ENCODE measurements at places on chromosomes 5 and 9.

- DNase-seq: no peak
These were observed 452.8 kb downstream of the NFIB start for GRCh38 chr9:13860946-13861640.

GRCh38 chr5:72314571-72315172, 5.4 kb downstream of the MRPS27 start:
- DNase-seq: no peak

GRCh38 chr9:131277910-131278701, 1.8 kb upstream of the FAM78A start:
- peak; percentile 89 for DNase-seq

DNA sequence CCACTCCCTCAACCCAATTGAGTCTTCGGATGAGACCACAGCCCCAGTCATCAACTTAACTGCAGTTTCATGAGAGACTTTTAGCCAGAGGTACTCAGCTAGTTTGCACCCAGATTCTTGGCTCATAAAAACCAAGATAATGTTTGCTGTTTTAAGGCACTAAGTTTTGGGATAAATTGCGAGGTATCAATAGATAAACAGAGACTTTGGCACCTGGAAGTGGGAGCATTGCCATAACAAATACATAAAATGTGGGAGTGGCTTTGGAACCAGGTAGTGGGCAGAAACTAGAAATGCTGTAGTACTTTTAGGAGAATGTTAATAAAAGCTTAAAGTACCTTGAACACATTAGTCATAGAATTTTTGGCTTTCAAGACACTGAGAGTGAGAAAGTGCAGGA, 439.8 kb downstream of the SH3GL2 start:
- no peak for DNase-seq

- DNase-seq: no peak
These were observed 7.7 kb upstream of the NOTCH1 start for GRCh38 chr9:136553581-136553980.

GRCh38 chr9:18768951-18769622, 263.9 kb downstream of the SAXO1 start:
- no peak for DNase-seq

DNA sequence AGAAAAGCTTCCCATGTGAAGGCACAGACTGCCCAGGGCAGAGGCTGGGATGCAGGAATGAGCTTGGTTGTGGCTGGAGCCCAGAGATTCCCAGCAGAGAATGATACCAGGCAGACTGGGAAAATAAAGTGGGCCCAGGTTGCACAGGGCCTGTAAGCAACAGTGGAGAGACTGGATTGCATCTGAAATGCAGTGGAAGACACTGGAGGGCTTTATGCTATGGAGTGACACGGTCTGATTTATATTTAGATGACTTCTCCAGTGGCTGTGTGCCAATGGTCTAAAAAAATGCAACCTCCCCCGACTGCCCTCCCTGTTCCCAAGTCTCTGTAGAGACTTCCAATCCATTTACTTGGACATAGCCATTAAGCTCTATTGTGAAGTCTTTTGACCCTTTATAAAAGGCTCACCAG, 951.1 kb upstream of the DMAC1 start:
- peak; percentile 49 for DNase-seq

- no peak for DNase-seq
These were observed 134.7 kb downstream of the SEMA5A start for GRCh38 chr5:9411142-9411541.

GRCh38 chr9:101165131-101165530, 136.6 kb downstream of the PLPPR1 start:
- DNase-seq: no peak

GRCh38 chr5:173745557-173745956, 129.1 kb upstream of the BOD1 start:
- DNase-seq: no peak

DNA sequence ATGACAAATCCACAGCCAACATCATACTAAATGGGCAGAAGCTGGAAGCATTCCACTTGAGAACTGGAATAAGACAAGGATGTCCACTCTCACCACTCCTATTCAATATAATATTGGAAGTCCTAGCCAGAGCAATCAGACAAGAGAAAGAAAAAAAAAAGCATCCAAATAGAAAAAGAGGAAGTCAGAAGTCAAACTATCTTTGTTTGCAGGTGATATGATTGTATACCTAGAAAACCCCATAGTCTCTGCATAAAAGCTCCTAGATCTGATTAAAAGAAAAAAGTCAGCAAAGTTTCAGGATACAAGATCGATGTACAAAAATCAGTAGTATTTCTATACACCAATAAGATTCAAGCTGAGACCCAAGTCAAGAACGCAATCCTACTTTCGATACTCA, 66.1 kb downstream of the OSMR start:
- DNase-seq: no peak

GRCh38 chr5:125506124-125506523, 759.7 kb upstream of the ZNF608 start:
- no peak for DNase-seq

DNA sequence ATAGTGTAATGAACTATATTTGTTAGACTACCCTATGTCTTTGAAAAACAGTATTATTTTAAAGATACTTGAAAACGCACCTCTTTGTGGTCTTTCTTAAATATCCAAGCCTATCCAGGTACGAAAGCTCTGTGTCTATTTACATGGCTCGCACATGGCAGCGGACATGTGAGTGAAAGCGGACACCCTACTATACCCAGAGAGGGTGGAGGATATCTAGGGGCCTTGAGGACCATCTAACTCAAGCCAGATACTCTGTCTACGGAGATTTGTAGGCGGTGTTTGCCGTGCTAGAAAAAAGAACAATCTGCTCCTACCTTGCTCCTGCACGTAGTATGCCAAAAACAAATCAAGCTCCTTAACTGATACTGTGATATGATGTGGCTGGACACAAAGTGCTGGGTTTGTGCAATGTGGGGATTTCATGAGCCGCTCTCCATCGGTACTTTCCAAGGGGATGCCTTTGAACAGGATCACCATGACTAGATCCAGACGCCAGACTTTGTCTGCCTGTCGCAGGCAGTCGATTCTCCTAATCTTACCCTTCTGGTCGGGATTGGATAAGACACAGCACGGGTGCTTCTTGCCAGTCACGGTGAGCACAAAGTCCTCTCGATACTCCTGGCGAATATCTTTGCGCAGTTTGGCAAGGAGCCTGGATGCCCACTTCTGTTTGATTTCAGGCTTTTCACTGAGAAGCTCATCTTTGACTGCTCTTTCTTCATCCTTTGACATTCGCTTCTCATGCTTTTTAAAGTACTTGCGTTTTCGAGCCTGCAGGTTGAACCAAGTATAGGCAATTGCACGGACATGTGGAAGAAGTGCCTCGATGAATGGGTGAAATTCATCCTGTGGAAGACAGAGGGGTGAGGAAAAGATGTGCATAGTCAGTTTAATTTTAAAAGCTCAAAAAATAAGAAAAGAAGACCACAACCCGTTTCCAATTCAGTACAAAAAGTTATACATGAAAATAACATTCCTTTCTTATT, 7.0 kb downstream of the NFIB start:
- peak; percentile 62 for DNase-seq

DNA sequence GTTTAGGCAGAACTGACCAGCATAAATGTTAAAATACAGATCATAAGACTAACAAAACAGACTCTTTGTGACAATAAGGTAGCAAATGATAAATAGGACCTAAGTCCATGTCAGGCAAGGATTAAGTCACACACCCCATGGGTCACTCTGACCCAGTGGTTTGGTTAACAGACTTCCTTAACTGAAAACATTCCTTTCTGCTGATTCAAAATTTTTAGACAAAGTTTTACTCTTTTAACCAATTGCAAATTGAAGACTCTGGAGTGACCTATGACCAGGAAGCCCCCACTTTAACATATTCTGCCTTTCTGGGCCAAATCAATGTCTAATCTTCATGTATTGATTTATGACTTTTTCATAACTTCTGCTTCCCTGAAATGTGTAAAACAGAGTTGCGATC, 4.9 kb upstream of the NXNL2 start:
- DNase-seq: no peak

DNA sequence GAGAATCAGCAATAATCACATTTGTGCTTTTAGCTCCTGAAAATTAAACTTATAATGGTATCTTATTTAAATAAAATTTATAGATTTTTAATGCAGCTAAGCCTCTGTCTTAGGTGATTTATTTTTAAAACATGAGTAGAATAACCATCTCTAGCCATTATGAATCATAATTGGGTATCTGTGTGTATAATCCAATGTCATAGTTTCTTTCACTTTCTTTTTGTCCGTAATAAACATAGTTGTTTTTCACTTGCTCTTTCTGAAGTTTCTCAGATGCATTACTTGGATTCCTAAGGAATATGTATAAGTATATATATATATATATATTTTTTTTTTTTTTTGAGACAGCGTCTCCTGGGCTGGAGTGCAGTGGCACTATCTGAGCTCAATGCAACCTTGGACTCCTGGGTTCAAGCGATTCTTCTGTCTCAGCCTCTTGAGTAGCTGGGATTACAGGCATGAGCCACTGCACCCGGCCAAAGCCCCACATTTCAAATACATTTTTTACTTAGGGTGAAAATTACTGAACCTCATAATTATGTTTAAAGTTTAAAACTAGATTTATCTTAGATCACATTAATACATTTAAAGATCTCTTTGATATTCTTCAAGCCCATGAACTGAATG, 377.1 kb downstream of the PRDM9 start:
- no peak for DNase-seq

DNA sequence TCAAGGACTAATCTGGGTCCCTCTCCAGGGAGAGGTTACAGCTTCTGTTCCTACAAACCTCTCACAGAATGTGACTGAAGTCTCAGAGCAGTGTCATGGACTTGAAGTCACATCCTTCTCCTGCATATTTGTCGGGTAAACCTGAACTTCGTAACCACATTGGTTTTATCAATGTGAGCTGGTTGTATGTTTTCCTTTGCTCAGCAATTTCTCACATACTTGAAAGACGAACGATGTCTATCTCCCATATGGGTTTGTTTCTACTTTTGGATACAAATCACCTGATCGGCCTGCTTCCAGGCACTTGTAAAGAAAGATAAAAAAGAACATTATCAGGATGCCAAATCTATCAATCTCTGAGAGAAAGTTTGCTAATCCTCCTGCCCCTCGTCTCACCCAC, 411.0 kb downstream of the SPOCK1 start:
- no peak for DNase-seq

DNA sequence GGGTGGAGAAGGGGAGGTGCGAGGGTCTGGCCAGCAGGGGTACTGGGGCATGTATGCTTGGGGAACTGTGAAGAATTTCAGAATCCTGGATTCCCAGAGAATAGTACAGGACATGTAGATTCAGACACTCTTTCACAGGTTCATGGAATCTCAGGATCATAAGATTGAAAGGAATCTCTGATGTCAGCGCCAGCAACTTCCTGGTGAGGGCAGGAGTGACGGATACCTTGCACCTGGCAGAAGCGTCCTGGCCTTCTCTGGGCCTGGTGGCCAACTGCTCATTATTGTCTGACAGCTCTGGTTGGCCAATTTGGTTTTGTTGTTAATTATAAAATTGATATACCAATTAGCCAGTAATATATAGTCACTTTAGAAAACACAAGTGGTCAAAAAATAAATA, 6.9 kb downstream of the GM2A start:
- no peak for DNase-seq
